Hepatocyte (in vitro differentiated cells): ENCODE measurements at places on chromosomes 2 and 18. TPM values are rescaled to one million over a fixed set of nuclear protein-coding genes. Genes with fewer than 3 reads are reported as not detected.

RAB6D gene
- polyA plus RNA-seq, result 1.3 and 1.5 TPM in 2 replicates

CBLN2 gene
- polyA plus RNA-seq, result 0.24 and 0.56 TPM in 2 replicates

DPP10 gene
- polyA plus RNA-seq, result 5.0 and 5.7 TPM in 2 replicates

ZNF519 gene
- polyA plus RNA-seq, result 0.79 and 2.0 TPM in 2 replicates

MLPH gene
- polyA plus RNA-seq, result 5.6 and 6.7 TPM in 2 replicates

PPP3R1 gene
- 3.5 and 5.1 TPM in 2 replicates for polyA plus RNA-seq

HMSD gene
- polyA plus RNA-seq, result 0.51 TPM in 1 of 2 replicates, not detected in the other

B3GNT2 gene
- 23.9 and 30.8 TPM in 2 replicates for polyA plus RNA-seq

- peak; percentile 84 for DNase-seq
These were observed 85.1 kb upstream of the ACAA2 start for GRCh38 chr18:49898421-49898820.

DNA sequence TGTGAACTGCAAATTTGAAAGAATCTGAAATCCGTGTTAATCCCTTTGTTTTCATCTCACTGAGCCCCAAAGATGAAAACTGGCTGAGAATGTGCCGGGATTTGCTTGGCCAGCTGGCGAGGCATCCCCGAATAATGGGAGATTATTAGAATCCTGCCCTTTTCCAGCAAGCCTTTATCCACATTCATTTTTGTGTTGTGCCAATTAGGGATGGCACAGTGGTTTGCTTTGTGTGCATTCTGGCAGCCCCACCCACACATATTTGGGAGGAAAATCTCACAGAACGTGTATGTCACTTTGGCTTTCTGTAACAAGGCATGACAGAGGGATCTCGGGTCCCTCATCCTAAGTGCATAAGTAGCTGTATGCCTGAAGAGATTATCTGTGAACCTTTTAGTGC lies 405.8 kb upstream of the FAM98A start:
- no peak for DNase-seq

- no peak for DNase-seq
These were observed 504.3 kb downstream of the DCC start for GRCh38 chr18:52844323-52844722.

DNA sequence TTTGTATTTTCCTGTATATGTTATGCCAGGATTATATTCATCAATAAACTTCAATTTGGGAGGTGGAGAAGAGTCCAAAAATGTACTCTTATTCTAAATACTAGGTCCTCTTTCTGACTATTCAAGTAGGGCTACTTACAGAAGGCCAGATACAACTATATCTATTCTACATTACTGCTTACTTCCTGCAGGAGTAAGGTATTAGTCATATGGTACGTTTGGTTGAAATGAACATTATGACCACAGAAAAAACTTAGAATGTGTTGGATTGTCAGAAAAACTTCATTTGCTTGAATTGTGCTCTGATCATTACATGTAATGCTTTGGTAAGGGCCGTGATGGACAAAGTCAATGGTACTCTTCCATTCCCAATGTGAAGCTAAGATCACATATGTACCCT lies 35.0 kb downstream of the STAT4 start:
- DNase-seq, result no peak

DNA sequence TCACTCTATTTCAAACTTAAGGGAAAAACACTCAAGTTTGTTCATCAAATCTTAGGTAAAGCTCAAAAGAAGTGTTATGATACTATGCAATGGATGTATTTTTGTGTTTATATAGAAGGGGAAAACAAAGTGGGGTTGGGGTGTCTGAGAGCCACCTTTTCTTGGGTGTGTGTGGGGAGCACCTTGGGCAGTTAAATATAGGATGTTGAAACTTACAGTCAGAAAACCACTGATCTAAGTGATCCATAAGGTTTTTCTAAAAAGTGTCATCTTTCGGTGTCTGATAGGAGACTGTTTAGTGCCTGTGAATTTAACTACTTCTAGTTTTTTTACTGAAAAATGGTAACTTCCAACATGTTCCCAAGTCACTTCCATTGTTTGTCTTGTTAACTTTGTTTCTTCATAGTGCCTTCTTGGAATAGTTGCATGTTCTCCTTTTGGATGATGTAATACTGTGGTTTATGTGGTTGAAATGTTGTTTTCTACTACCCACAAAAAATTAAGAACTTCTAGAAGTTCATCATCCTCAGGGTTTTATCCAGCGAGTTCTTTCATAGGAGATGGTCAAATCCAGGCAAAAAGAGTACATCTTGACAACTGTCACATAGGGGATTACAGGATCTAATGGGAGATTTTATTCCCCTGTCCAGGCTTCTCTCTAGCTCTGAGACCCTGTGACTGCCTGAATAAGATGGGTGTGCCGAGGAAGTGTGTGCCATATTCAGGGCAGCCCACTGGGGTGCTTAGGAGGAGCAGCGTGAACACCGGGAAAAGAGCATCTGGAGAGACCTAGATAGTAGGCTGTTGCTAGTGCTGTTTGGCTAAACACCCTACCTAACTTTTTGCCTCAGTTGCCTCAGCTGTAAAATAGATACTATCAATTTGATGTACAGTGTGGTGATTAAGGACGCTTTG lies 46.2 kb downstream of the CAB39 start:
- no peak for DNase-seq

DNA sequence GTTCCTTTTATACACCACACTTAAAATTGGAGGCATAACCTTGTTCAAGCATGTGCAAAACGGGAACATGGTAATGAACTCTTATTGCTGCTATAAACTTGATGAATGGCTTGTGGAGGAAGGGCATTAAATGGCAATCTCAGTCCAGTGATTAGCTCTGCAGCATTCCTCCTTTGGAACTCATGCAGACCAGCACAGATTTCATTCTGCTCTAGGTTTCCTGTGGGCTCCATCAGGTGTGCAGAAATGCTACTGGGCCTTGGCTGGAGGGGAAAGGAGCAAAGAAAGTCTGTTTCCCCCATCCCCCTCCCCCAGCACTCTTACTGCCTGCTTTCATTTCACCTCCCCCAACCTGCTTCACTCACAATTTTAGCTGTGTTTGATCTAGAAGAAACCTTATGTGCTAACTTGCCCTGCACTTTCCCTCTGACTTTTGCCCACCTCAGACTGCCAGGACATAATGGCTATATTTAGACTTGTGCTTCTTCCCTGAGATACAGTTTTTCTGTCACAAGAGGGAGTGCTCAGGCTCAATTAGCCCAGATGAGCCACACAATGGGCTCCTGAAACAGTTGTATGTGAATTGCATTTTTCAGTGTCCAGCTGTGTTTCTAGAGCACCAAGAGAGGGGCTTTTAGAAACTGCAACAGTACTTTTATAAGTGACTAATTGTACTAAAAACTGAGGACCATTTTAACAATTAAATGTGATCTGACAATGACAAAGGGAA lies 109.8 kb downstream of the FSHR start:
- DNase-seq, result peak; percentile 30

DNA sequence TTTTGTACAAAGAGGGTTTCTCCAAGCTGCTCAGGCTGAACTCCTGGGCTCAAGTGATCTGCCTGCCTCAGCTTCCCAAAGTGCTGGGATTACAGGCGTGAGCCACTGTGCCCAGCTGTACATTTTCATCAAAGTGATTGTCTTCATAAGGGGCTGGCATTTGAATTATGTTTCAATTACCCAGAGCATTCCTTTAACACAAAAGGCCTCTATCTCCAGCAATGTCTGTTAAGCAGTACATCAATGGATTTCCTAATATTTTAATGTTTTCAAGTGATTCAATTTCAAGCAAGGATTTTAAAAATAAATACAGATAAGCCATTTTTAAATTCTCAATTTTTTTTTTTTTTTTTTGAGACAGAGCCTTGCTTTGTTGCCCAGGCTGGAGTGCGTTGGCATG lies 50.9 kb upstream of the AP1S3 start:
- DNase-seq, result no peak

DNA sequence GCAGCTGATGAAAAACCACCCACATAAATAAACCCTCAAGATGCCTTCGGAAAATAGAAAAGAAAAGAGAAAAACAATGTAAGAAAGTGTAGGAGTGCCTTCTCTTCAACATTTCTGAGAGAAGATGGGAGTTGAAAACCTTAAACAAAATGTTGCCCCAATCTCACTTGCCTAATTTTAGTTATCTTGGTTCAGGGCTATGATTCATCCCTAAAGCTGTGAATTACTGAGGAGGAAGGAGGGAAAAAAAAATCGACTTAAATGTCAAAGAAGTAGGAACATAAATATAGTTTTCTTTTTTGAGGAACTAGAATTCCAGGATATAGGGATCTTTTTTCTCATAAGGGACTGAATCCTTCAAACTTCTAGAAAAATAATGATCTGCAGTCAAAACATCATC lies 360.3 kb downstream of the TGIF1 start:
- DNase-seq, result no peak

DNA sequence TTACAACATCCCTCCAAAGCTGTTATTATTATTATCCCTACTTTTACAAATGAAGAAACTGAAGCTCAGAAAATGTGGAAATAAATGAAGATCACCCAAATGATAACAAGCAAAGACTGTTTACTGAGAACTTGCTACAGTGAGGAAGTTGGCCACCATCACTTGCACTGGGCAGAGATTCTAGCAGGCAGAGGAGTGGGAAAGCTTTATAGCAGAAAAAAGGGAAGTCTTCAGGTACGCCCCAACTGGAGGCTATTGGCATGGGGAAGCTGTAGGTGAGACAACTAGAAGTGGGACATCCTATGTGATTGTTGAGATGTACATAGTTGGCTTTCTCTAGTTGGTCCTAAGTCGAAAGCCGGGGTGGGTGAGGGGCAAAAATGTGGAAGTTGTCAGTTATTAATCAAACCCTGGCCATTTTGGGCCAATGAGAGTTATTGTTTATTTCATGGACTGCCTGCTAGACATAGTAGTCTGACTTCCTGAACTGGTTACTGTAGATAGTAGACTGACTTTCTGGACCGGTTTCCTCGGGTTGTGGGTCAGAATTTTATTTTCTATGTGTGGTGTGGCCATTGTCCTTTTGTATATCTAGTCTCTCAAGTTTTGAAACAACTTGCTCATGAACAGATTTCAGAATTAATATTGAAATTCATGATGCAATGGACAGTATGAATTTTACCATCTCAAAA lies 40.2 kb upstream of the STAT4 start:
- no peak for DNase-seq

- peak; percentile 8 for DNase-seq
These were observed 44.3 kb upstream of the ZDBF2 start for GRCh38 chr2:206230060-206230762.

DNA sequence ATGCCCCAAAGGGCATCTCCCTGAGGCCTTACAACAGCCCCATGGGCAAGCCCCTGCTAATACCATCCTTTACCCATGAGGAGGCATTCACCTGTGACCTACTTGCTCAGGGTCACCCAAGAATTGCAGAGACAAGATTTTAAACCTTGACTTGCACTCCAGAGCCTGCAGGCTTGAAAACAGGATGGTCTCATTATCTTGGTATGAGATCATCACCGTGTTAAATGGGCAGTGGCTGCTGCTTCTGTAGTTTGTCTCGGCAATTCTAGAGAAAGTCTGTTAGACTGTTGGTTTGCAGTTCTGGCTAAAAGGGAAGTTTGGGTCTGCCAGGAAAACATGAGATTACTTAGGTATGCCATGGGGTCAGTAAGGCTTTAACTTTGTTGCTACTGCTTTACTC lies 698.9 kb downstream of the GALR1 start:
- DNase-seq, result no peak

GRCh38 chr2:172279813-172280212 lies 147.6 kb upstream of the ITGA6 start:
- no peak for DNase-seq

GRCh38 chr18:13642440-13642827 lies 83.9 kb downstream of the FAM210A start:
- no peak for DNase-seq

- peak; percentile 14 for DNase-seq
These were observed 239.2 kb upstream of the DOK6 start for GRCh38 chr18:69161383-69162028.

- DNase-seq, result peak; percentile 16
These were observed 481.9 kb upstream of the SETBP1 start for GRCh38 chr18:44198612-44199284.

GRCh38 chr2:38622210-38622609 lies 19.5 kb upstream of the HNRNPLL start:
- no peak for DNase-seq

- no peak for DNase-seq
These were observed 34.6 kb downstream of the RTP5 start for GRCh38 chr2:241904011-241904718.

DNA sequence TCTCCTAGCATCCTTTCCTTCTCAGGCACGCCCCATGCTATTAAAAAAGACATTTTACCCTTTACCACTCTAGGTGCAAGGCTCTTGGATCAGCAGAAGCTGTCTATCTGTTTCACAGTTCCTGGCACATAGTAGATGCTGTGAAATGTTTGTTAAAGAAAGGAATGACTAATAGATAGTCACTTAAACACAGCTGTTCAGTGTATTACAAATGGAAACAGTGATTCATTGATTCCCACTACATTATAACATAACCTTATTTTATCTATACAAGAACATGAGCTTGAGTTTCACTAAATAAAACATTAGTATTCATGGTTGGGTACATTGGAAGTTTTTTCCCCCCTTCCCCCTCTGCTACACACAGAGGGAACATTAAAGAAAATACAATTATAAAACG lies 142.1 kb downstream of the ASXL3 start:
- no peak for DNase-seq

GRCh38 chr2:148430101-148430500 lies 214.4 kb upstream of the EPC2 start:
- DNase-seq, result no peak
